OCI-LY7 (cell line): ENCODE measurements at places on chromosomes 16 and 17. TPM values are rescaled to one million over a fixed set of nuclear protein-coding genes. Genes with fewer than 3 reads are reported as not detected.

PIK3R5 gene
- 0.68 and 1.5 TPM in 2 replicates for total RNA-seq

CA7 gene
- total RNA-seq, result not detected in 2 replicates

SPNS3 gene
- total RNA-seq, result 52.3 and 54.6 TPM in 2 replicates

RTN4RL1 gene
- not detected in 2 replicates for total RNA-seq

TBCD gene
- total RNA-seq, result 134 and 145 TPM in 2 replicates

WFIKKN1 gene
- total RNA-seq, result 0.81 and 1.2 TPM in 2 replicates

MYH3 gene
- total RNA-seq, result 5.1 and 5.9 TPM in 2 replicates

TNK1 gene
- 4.8 and 6.4 TPM in 2 replicates for total RNA-seq

PSMD3 gene
- total RNA-seq, result 140 and 150 TPM in 2 replicates

SPATA22 gene
- not detected in 2 replicates for total RNA-seq

AANAT gene
- total RNA-seq, result not detected in 2 replicates

COASY gene
- 123 and 125 TPM in 2 replicates for total RNA-seq

SAP30BP gene
- 180 and 187 TPM in 2 replicates for total RNA-seq

GPRC5B gene
- total RNA-seq, result not detected in 2 replicates

KCNH6 gene
- total RNA-seq, result not detected in 2 replicates

KRT40 gene
- total RNA-seq, result not detected in 2 replicates

ADORA2B gene
- total RNA-seq, result not detected in 2 replicates

CDH8 gene
- total RNA-seq, result not detected in 2 replicates

C1QL1 gene
- not detected in 2 replicates for total RNA-seq
